GM12878 (cell line): ENCODE measurements at places on chromosomes 5 and 9.

DNA sequence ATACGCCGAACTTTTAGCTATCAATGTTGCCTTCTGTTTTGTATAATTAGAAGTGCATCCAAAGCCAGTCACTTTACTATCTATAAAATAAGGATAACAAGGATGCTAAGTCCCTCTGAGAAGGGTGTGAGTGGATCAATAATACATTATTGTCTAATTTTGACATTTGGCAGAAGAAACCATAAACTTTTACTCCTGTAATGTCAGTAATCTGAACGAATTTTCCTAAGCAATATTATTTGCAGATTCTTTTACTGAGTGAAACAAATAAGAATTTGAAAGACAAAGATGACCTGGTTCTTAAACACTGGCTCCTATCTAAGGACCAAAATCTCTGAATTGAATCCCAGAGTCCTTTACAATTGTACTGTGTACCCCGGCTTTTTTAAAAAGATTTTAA lies 126.6 kb upstream of the TMEM161B start:
- no peak for DNase-seq

DNA sequence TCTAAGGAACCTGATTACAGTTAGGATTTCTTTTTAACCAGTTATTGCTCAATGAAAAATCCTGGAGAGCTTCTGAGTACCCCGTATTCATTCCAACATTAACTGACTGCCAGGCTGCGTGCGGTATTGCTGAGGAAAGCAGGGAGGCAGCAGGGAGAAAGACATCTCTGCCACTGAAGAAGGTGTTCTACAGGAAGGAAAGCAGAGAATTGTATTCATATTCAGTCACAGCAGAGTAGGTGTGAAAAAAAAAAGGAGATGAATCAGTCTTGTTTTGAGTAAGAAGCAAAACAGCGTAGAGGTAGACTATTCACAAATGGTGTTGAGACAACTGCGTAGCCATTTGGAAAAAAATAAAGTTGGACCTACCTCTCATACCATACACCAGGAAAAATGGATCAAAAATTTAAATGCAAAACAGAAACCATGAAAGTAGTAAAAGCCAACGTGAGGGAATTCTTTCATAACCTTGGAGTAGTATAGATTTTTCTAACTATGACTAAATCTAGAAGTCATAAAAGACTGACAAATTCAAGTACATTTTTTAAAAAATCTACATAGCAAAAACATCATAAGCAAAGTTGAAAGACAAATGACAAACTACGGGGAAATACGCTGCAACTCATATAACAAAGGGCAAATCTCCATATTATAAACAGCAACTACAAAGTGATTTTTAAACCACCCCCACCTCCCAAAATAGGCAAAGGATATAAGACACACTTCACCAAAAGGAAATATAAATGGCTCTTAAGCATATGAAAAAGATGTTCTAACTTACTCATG lies 9.9 kb upstream of the NR4A3 start:
- no peak for DNase-seq

DNA sequence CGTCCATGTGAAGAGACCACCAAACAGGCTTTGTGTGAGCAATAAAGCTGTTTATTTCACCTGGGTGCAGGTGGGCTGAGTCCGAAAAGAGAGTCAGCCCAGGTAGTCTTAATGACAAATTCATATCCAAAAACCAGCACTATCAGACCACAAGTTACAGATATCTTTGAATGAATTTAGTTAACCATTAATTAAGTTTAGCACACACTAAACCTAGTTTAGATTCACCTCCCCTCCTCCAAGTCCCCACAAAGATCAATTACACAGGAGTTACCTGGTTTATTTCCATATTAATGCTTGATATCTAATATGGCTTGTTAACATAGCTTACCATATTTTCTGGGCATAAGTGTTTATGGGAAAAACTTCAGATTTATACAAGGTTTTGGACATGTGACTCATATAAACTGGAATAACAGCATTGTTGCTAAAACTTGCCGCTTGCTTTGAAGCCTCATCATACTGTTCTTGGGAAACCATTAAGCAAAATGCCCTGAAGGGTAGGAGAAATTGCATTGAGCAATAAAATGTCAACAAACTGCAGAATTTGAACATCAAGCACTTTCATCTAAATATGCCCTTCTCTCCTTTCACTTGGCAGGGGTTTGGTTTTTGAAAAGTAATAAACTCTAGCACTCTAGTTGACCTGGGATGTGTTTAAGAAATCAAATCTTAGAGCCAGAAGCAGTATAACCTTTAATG lies 166.9 kb downstream of the SNCAIP start:
- no peak for DNase-seq

GRCh38 chr5:67748165-67748690 lies 467.3 kb upstream of the PIK3R1 start:
- no peak for DNase-seq
